ENCODE measurements at places on chromosomes 5 and 9.
A peak's percentile ranks its signal among the peaks of the same experiment; 100 is the strongest.

DNA sequence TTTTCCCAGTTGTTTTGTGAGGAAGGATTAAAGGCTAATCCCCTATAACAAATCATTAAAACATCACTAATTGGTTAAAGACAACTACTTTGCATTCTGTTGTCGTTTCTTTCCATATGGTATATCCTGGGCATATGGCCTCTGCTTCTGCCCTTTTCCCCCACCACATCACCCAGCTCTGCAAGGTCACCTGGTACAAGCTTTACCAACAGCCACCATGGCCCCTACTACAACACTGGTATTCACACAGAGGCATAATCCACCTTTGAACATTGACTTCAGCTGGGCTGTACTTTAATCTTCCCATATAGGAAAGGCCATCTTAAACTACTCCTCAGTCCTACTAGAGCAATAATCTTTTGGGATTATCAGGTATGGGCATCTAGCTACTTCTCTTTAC, 866.1 kb downstream of the TLE4 start:
- no peak for DNase-seq

GRCh38 chr5:173974688-173975239, 14.2 kb upstream of the C5orf47 start:
- no peak for DNase-seq

DNA sequence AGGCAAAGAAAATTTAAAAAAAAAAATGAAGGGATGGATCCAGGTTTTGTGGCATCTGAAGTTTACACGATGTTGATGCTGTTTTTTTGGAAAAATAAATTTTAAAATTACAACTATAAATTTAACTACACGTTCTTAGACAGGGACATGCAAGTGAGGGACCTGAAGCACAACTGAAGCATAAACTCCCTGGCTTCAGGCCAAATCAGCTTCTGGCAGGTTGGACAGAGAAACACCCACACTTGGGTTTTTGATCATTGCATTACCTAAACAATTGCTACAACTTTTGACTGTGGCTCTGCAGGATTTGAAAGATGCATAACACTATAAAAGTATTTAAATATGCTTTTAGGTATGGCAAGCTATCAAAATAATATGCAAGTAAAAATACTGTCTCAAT, 1318.3 kb upstream of the DMAC1 start:
- DNase-seq, result no peak

DNA sequence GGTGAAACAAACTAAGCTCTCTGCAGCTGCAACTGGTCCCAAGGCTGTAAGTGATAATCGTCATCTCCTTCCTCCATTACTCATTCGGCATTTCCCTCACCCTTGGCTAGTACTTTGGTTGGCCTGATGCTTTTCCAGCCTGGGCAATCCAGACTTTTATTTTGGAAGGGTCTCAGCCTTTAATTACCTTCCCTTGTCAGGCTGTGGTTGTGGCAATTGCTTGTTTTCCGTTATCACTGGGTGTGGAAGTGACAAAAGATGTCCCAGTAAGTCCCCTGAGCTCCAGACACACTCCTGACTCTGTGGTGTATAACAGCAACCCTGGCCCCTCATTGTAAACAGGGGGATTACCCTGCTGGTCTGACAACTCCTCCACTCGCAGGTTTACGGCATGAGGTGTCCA, 6.3 kb upstream of the FAF2 start:
- no peak for DNase-seq

DNA sequence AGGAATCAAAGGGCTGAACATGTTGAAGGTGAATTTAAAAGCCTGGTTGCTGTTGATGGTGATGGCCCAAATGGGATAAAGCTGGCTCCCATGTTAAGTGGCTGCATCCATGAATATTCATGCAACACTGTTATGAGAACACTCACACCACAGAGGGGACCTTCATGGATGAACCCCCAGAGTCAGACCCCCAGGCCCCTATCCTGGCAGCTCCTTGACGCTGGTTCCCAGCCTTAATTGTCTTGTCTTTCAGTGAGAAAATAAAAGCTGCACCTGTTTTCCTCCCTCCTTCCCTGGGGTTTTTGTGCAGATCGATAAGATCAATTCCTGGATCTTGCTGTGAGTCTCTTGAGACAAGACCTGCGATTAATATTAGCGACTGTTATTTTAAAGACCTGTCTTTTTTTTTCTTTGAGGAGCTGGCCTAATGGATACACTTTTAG, 371.7 kb downstream of the ICE1 start:
- no peak for DNase-seq

GRCh38 chr5:141958546-141959172, 657 bp upstream of the PCDH12 start:
- DNase-seq, result no peak

DNA sequence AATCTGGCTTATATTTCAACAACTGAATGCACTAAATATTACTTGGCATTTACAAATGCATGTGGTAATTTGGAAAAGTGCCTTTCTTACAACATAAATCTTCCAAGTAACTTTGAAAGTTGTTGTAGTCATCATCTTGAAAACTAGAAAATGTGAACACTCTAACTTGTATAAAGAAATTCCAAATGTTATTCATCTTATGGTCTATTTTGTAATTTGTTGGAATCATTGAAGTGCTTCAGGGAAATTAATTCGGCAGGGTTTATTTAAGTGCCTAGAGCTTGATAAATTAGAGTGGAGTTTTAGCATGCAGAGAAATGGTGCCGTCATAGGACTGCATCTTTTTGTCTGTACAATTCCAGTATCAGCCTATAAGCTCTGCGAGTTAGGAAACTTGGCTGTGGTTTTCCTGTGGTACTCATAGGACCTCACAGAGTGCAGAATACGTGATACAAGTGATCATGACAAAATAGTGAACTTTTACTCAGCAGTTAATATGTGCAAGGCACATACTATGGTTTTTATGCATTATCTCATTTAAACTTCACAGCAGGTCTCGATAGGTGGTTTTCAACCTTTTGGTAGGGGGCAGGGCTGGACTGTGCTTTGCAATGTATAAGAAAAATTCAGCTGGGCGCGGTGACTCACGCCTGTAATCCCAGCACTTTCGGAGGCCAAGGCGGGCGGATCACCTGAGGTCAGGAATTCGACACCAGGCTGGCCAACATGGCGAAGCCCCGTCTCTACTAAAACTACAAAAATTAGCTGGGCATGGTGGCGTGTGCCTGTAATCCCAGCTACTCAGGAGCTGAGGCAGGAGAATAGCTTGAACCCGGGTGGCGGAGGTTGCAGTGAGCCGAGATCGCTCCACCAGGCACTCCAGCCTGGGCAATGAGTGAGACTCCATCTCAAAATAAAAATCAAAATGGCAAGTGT, 79.6 kb downstream of the RAI14 start:
- no peak for DNase-seq

GRCh38 chr9:88280816-88281382, 107.3 kb upstream of the SPIN1 start:
- DNase-seq, result no peak

GRCh38 chr5:42993516-42994245, 46.4 kb downstream of the ANXA2R start:
- DNase-seq, result peak; percentile 55

GRCh38 chr9:113409883-113410206, 630 bp downstream of the POLE3 start:
- no peak for DNase-seq

DNA sequence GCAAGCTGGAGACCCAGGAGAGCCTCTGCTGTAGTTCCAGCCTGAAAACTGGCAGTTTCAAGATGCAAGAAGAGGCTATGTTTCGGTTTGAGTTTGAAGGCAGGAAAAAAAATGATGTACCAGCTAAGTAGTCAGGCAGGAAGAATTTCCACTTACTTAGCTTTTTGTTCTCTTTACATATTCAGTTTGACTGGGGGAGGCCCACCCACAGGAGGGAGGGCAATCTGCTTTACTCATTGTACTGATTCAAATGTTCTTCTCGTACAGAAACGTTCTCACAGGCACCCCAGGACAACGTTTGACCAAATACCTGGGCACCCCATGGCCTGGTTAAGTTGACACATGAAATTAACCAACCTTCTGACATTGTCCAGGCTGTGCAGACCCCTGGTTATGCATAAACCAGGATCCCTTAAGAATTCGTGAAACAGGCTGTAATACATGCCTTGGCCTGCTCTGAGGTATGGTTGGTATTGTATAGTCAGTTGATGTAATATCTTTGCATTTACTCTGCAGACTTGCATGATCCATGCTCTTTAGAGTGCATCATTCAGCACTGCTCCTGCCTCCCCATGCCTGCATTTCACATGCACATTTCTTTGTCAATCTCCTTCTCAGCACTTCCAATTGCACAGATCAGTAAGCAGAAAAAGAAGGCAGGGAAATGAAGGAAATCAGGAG, 687.1 kb downstream of the TAF11L14 start:
- no peak for DNase-seq

GRCh38 chr5:104785097-104785496, 1222.5 kb upstream of the NUDT12 start:
- no peak for DNase-seq

GRCh38 chr5:59489551-59489950, 404.0 kb downstream of the PDE4D start:
- no peak for DNase-seq
